ENCODE measurements at places on chromosomes 4 and X.

DNA sequence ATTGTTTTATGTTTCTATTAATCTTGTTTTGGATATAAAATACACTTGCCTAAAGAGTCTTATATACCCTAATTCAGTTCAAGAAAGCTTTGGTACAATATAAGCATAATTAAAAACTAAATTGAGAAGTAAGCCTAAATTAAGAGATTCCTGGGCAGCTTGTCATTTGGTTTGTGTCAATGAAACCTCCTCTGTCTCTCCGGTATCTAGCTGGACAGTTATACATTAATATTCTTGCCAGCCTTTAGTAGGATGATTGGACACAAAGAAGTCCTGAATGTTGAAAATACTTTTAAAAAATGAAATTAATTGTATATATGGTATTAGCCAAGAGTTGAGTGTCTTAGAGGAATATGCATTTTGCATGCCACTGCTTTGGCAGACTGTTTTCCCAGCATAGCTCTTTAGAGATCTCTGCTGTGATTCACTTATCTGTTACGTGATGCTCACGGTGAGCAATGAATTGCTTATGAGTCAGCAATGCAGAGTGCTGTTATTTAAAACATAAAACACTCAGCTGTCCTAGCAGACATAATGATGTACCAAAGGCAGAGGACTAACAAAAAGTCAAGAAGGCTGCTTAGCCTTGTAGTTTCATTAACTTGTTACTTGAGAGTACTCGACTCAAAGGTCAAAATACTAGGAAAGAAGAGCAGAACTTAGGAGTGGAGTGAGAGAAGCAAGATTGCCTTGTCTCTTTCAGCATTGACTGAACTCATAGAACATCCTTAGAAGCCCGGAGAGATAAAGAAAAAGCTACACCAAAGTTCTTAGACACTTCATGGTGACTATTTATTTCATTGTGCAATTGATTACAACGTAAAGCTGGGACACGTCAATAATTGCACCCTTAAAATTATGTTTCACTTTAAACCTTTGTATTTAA is 1296.1 kb upstream of the PCDH7 start:
- DNase-seq, result no peak

- no peak for DNase-seq
These were observed 4.6 kb upstream of the H2BW1 start for GRCh38 chrX:104018126-104018525.

- no peak for DNase-seq
These were observed 555.0 kb upstream of the DIPK2B start for GRCh38 chrX:45755703-45756102.

DNA sequence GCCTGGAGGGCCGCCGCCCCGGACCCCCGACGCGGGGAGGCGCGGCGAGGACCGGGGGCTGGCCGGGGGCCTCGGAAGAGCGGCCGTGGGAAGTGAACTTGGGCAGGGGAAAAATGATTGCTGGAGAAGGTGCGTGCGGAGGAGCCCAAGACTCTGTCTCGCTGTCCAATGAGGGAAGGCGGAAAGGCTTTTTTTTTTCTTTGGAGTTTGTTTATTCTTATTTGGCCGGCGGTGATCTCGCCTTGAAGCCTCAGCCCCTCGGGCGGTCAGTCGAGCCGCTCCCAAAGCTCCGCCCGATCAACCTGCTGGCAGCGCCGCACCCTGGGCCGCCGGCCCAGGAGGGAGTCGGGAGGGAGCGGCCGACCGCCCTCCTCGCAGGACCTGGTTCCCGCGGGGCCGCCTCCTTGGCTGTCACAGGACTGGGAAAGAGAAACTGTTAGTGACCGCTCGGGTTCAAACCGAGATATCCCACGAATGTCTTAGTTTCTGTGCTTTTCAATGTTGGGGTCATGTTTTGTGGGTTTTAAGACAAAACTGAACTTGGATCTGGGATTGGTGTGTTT is 2.5 kb downstream of the CPEB2 start:
- DNase-seq, result peak; percentile 75

- DNase-seq, result no peak
These were observed 283.7 kb downstream of the AFF2 start for GRCh38 chrX:148784137-148784536.

- DNase-seq, result no peak
These were observed 100.6 kb downstream of the AKAP4 start for GRCh38 chrX:50100188-50100587.

DNA sequence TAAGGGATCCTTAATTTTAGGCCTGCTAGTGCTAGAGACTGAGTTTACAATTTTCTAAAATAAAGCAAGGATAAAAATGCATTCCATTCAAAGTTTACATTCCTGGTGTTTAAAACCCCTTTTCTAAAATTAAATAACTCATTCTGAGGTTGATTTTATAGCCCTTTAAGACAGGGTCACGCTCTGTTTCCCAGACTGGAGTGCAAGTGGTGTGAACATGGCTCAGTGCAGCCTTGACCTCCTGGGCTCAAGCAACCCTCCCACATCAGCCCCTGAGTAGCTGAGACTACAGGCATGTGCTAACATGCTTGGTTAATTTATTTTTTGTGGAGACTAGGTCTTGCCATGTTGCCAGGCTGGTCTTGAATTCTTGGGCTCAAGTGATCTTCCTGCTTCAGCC is 6.8 kb upstream of the CDKL2 start:
- no peak for DNase-seq

GRCh38 chr4:33930497-33930896 is 2313.8 kb downstream of the ARAP2 start:
- DNase-seq, result no peak

DNA sequence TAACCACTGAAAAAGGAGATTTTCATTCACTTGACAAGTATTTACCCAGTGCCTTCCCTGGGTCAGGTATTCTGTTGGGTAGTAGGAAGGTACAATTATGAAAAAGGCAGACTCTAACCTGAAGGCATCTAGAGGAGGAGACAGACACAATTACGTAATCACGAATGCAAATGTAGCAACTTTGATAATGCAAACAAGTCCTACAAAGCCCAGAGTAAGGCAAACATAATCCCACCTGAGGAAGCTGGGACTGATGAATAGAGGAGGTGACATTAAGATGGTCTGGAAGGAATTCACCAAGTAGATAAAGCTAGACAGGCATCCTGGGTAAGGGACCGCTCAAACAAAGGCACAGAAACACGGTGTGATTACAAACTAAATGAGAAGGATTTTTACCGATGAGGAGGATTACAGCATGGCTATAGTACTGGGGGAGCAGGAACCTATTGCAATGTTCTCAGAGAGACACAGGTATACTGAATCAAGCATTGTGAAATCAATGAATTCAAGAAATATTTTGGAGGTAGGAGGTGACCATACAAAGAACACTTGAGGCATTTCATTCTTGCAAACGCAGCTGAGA is 37.1 kb downstream of the TMEM150C start:
- no peak for DNase-seq

DNA sequence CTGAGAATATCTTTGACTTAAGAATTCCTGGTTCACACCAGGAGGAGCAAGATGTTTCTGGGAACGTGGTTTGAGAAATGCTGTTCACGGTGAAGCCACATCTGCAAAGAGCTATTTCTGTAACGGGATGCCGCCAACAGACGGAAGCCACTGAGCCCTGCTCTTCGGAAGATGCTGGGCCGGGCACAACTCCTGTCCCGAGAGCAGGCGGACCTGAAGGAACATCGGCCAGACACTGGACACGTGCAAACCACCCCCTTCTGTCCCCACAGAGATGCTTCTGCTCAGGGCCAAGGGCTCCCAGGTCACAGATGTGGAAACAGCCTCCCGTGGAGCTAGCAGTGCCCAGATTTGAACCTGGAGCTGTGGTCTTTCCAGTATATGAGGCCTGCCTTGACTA is 24.3 kb downstream of the HMX1 start:
- no peak for DNase-seq

DNA sequence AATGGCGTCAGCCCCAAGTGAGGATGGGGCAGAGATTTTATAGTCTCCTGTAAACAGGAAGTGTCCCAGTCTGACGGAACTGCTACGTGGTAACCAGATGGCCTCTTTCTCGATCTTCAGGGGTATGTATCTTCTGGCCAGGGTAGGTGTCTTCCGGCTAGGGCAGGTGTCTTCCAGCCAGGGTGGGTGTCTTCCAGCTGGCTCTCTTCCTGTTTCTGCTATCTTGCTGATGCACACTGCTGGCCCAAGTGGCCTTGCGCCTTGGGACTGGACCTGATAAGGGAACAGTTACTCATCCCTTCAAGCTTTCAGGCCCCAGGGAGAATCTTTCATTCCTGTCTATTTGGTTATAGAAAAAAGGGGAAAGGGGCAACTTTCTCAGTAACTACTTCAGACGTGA is 178.7 kb upstream of the MAGEE2 start:
- DNase-seq, result no peak

DNA sequence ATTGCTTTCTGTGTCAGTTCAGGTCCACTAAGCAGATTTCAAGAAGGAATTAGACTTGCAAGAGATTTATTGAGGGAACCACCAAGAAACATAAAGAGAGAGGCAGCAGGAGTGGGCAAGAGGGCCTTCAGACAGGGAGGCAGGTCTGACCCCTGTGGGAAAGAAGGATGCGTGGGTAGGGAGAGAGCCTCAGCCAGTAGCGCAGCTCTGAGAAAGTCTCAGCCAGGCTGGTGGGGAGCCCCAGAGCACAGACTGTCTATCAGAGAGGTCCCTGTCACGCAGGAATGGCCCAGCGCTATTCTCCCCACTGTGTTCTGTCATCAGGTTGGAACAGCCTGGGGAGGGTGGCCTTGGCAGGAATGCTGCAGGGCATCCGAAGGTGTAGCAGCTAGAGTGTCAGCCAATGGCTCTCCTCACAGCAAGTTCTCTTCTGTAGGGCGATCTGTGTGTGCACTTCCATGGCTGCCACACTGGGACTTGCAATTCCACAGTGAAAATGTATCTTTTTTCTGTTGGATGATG is 48.0 kb downstream of the OTC start:
- DNase-seq, result no peak

DNA sequence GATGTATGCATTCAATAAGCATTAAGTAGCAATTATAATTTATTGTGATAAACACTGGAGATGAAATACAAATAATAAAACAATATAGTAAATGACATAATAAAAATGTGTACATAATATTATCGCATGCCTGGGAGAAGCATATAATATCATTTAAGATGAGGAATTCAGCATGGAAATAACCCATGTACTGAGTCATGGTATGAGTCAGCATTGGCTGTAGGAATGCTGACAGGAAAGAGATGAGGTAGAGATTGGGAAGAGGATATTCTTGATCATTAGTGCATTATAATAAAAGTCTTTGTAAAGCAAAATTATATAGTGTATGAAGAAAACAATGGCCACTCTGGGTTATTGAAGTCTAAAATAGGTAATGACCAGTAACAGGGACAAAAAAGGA is 82.8 kb downstream of the MAGEB10 start:
- no peak for DNase-seq

DNA sequence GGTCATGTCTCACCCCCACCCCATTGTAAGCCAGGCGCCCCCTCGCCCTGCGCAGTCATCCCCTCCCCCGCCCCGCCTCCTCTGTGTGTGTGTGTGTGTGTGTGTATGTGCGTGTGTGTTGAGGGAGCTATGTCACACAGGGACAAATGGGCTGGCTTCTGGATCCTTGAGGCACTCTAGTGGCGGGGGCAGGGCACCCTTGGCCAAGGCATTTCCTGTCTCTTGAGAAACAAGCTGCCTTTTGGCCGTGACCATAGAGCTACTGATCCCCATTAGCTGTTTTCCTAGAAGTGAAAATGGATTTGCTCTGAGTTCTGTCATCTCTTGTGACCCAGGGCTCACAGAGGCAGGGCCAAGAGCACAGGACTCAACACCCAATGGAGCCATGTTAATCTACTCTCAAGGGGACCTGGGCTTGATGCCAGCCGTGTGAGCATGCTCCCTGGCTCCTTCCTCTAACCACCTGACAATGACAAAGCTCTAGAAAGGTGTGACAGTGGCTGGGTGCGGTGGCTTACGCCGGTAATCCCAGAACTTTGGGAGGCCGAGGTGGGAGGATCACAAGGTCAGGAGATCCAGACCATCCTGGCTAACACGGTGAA is 162.5 kb upstream of the BCOR start:
- no peak for DNase-seq

- DNase-seq, result no peak
These were observed 701.0 kb upstream of the PITX2 start for GRCh38 chr4:111323916-111324315.

GRCh38 chrX:87924619-87925018 is 407.0 kb downstream of the KLHL4 start:
- no peak for DNase-seq

- DNase-seq, result no peak
These were observed 24.2 kb upstream of the EXOC1L start for GRCh38 chr4:55795341-55795740.

- no peak for DNase-seq
These were observed 159.1 kb upstream of the WDR1 start for GRCh38 chr4:10275696-10276095.

- DNase-seq, result peak; percentile 78
These were observed 70.7 kb upstream of the PPP3CA start for GRCh38 chr4:101418055-101418454.

DNA sequence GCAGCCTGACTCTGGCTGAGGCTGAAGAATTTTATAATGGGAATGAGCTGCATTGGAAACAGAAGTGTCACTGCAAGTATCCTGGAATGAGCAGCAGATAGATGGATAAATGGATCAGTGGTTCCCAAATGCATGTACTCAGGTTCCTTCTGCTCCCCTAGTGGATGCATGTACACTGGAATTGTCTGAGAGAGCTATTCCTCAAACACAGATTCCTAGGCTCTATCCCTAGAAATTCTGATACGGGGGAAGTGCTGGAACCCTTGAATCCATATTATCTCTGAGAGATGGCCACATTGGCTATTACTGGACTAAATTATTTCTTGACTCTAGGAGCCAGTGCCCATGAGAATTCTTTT is 64.8 kb downstream of the TMEM131L start:
- no peak for DNase-seq

GRCh38 chrX:45818913-45819312 is 618.2 kb upstream of the DIPK2B start:
- no peak for DNase-seq

GRCh38 chr4:87239821-87240220 is 19.4 kb upstream of the KLHL8 start:
- no peak for DNase-seq

DNA sequence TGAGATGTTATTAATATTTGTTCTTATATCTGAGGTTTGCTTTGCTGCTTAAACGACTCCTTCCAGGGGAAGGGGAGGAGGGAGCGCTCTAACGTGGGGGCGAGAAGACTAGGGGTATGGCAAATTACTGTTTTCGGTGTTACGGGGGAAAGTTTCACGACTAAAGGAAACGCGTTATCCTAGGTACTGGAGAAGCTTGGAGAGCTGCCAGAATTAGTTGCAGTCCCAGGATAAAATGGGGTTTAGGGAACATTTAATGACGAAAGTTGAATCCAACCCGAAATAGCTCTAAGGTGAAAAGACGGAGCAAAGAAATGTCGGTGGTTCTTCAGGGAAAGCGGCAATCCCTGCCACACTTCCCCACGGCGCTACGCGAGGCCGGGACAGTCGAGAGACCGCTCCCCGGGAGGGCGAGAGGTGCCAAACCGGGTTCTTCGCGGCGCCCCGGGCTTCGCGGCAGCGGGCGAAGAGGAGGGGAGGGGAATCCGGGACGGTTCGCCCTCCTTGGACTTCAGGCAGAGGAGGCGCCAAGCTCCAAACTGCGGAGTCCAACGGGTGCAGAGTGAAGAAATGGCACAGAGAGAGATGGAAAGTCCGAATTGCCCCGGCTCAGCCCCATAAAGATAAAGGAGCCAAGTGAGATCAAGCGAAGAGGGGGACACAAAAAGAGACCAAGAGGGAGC is 724 bp downstream of the THOC2 start:
- DNase-seq, result peak; percentile 71

Measured in natural killer cell treated with Interleukin-12 subunit alpha and Interleukin-12 subunit beta and Interleukin-15 and Interleukin-18, amount 100 ng/mL, for 72 hours (primary cell).